Fibroblast of skin of left quadriceps (primary cell): ENCODE measurements at places on chromosomes 4 and X.

DNA sequence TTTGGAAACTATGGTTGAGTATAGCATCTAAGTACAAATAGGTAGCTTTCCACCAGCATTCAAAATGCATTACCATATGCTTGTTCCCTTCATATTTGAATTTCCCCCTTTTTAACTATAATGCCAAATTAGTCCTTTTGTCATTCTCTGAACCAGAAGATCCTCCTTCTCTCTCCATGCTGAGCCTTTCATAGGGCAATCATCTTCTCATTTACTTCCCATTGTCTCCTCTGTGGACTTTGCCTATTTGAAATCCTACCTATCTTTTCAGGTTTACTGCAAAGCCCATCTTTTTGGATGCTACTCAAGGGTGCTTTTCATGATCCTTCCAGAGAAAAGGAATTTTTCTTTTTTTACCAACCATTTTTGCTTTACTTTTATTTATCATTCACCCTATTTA is 54.7 kb downstream of the DKK2 start:
- DNase-seq, result no peak

DNA sequence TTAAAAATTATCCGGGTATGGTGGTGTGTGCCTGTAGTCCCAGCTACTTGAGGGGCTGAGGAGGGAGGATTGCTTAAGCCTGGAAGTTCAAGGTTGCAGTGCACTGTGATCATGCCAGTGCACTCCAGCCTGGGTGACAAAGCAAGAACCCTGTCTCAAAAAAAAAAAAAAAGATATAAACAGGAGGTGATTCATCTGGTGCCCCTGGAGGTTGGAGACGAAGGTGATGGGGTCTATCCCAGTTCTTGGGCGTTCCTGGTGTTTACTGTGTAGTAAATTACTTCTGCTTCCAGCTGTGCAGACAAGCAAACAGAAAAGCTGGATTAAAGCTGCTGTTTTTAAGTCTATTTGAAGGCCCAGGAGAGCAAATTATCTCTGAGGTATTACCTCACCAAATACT is 19.9 kb downstream of the GPKOW start:
- no peak for DNase-seq

- no peak for DNase-seq
These were observed 66.2 kb upstream of the SLC7A11 start for GRCh38 chr4:138308356-138308755.

- no peak for DNase-seq
These were observed 959.0 kb downstream of the C4orf33 start for GRCh38 chr4:130054908-130055307.
